SK-N-MC (cell line): ENCODE measurements at places on chromosomes 13 and 19.

- peak; percentile 90 for DNase-seq
These were observed at the start of gene PIK3R2 for GRCh38 chr19:18152817-18153555. TSS of gene PIK3R2 (plus strand) at chr19:18153163. CDS start at chr19:18155880, 2,717 bp downstream.

- DNase-seq: no peak
These were observed 114.5 kb downstream of the RXFP2 start for GRCh38 chr13:31853643-31854326.

- DNase-seq: no peak
These were observed 56.0 kb downstream of the CDADC1 start for GRCh38 chr13:49303533-49304252.

- no peak for DNase-seq
These were observed 5.4 kb downstream of the KCTD4 start for GRCh38 chr13:45195421-45195820.

- DNase-seq: no peak
These were observed 20.0 kb downstream of the SIN3B start for GRCh38 chr19:16849168-16849567.

- no peak for DNase-seq
These were observed 65.5 kb downstream of the RASA3 start for GRCh38 chr13:114066956-114067355.

DNA sequence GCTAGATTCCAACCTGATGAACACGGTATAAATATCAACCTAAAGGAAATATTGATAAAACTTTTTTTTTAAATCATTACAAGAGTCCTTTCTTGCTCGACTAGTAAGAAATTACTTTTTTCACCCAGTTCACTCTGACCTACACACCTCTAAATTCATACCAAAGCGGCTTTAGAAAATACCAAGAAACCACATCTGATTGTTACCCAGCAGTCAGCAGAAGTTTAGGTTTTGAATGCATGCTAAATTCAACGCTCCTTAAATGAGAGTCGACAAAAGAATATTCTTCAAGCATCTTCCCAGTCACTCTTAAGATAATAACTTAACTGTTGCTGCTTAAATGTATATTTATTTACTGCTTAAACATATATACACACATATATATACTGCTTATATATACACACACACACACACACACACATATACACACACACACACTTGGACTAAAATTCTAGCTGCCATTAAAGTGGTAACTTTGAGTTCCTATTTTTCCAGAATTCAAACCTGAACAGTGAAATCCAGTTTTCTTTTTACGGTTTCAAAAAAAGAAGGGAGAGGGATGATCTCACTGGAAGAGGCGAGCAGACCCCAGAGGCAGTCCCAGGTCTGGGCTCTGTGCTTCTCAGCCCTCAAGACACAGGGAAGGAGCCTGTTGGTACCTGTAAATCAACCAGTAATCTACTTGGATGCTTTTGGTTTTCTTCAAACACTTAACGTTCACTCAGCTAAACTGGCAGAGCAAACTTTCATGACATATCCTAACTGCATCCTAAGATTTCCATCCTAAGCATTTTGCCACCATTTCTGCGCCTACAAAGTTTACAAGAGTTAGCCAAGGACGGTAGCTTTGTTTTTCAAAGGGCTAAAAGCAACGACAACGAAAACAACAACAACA, 1.7 kb downstream of the STK24 start:
- DNase-seq: no peak
